ENCODE measurements at places on chromosomes 6 and 20. TPM values are rescaled to one million over a fixed set of nuclear protein-coding genes. Genes with fewer than 3 reads are reported as not detected.
A peak's percentile ranks its signal among the peaks of the same experiment; 100 is the strongest.

The CRISP2 gene
- total RNA-seq: not detected

The KCNK15 gene
- total RNA-seq: not detected

GRCh38 chr6:158911746-158912480, 88.1 kb downstream of the RSPH3 start:
- H3K36me3 ChIP-seq: no peaks in the 10 kb centered on the region
- peak; percentile 48 for DNase-seq
- H3K4me1 ChIP-seq: peaks cover 29% of the 10 kb centered on the region
- H3K27ac ChIP-seq: peak overlapping the region; percentile 64
- no peaks in the 10 kb centered on the region for H3K27me3 ChIP-seq

GRCh38 chr6:41073968-41074691, 1.4 kb downstream of the NFYA start:
- DNase-seq: no peak
- H3K36me3 ChIP-seq: peaks cover 23% of the 10 kb centered on the region
- peaks cover 47% of the 10 kb centered on the region for H3K4me1 ChIP-seq
- H3K4me3 ChIP-seq: peak overlapping the region; percentile 97
- peak overlapping the region; percentile 98 for H3K27ac ChIP-seq

DNA sequence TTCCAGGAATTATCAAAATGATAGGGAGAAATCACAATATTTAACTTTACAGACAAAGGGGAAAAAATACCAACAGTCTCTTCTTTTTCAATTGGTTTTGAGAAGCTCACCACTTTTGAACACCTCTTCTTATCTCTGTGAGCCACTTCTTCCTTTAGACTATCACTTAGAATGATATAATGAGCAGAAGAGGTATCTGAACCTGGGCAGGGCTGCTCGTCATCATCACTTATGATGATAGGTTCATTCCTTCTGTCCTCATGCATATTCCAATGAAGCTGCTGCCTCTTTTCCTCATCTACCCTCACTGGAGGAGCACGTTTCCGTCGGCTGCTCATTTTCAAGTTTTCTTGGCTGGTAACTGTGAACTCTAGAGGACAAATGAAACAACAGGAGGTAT, 9.2 kb downstream of the SHPRH start:
- peaks cover 18% of the 10 kb centered on the region for H3K36me3 ChIP-seq
- no peak overlapping the region for H3K27ac ChIP-seq
- peaks cover under 1% of the 10 kb centered on the region for H3K4me1 ChIP-seq
- no peaks in the 10 kb centered on the region for H3K27me3 ChIP-seq

DNA sequence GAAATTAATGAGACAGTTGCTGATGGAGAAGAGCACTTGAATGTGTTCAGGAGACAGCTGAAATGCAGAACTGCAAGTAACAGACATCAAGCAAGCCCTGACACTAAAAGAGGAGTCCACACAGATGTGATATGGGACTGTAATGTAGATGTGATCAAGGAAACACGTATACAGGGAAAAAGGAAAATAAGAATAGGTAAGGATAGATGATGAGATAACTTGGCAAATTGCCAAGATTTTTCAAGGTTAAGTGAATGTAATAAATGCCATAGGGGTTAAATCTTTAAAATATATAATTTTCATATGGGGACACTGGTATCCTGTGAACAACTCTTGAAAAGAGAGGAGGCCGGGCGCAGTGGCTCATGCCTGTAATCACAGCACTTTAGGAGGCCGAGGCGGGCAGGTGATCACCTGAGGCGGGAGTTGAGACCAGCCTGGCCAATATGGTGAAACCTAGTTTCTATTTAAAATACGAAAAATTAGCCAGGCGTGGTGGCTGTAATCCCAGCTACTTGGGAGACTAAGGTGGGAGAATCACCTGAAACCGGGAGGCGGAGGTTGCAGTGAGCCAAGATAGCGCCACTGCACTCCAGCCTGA, 7.2 kb upstream of the SNX14 start:
- H3K27me3 ChIP-seq: no peaks in the 10 kb centered on the region
- H3K27ac ChIP-seq: peak overlapping the region; percentile 28

- no peaks in the 10 kb centered on the region for H3K36me3 ChIP-seq
- no peak overlapping the region for H3K27ac ChIP-seq
- DNase-seq: no peak
- H3K4me3 ChIP-seq: no peak overlapping the region
- peaks cover 16% of the 10 kb centered on the region for H3K4me1 ChIP-seq
Observed at GRCh38 chr6:30154709-30155519, 6.1 kb downstream of the TRIM10 start.

- DNase-seq: peak; percentile 57
- H3K4me1 ChIP-seq: no peaks in the 10 kb centered on the region
- no peak overlapping the region for H3K27ac ChIP-seq
- H3K27me3 ChIP-seq: peaks cover 8% of the 10 kb centered on the region
- no peak overlapping the region for H3K4me3 ChIP-seq
- no peaks in the 10 kb centered on the region for H3K36me3 ChIP-seq
Observed at GRCh38 chr6:149840345-149841075, 23.6 kb downstream of the LRP11 start.

Data from activated naive CD8-positive, alpha-beta T cell treated with anti-CD3 and anti-CD28 coated beads, Interleukin-2, amount 10 ng/mL, durations not matched to agents 7 days and 5 days (primary cell).